ENCODE measurements at places on chromosomes 5 and 9. TPM values are rescaled to one million over a fixed set of nuclear protein-coding genes. Genes with fewer than 3 reads are reported as not detected.

- H3K4me3 ChIP-seq: no peak overlapping the region
- peaks cover 7% of the 10 kb centered on the region for H3K36me3 ChIP-seq
- no peak for DNase-seq
- H3K27me3 ChIP-seq: peaks cover 4% of the 10 kb centered on the region
These were observed 67.6 kb downstream of the TLE4 start for GRCh38 chr9:79639354-79639753.

DNA sequence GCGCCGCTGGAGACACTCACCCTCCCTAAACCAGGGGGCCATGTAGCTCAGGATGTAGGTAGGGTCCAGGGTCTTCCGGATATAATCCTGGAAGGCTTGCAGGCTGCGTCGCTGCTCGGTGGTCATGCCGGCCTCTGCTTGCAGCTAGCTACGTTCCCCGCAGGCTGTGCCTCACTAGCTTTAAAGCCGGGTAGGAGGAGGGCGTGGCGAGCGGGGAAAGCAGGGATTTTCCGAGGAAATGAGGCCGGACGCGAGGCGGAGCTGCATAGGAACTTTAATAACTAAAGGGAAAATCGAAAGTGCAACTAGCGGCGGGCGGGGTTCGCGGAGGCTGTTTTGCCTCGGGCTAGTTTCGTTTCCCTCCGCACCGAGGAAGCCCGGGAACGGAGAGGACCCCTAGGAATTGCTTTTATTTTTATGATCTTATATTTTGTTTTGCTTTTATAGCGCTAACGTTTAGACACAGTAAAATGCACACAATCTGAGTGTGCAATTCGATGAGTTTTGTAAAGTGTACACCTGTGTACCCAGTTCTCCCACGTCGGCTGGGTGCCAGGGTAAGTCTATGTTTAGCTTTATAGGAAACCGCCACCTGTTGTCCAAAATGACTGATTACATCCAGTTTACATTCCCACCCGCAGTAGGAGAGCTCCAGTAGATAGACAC lies at the start of gene RIGI:
Gene RIGI, minus strand, starts transcription at position 156 of the 666 bp plus-strand sequence. Its CDS starts 30 bp downstream, at position 126.
- peak; percentile 83 for DNase-seq
- peaks cover 25% of the 10 kb centered on the region for H3K36me3 ChIP-seq
- H3K27ac ChIP-seq: peak within 1 kb of the TSS; percentile 87

GRCh38 chr9:33430942-33431341 lies 16.5 kb downstream of the AQP3 start:
- no peak overlapping the region for H3K27ac ChIP-seq
- no peak for DNase-seq
- peaks cover 13% of the 10 kb centered on the region for H3K27me3 ChIP-seq
- no peak overlapping the region for H3K4me3 ChIP-seq
- peaks cover 10% of the 10 kb centered on the region for H3K4me1 ChIP-seq
- H3K36me3 ChIP-seq: no peaks in the 10 kb centered on the region

DNA sequence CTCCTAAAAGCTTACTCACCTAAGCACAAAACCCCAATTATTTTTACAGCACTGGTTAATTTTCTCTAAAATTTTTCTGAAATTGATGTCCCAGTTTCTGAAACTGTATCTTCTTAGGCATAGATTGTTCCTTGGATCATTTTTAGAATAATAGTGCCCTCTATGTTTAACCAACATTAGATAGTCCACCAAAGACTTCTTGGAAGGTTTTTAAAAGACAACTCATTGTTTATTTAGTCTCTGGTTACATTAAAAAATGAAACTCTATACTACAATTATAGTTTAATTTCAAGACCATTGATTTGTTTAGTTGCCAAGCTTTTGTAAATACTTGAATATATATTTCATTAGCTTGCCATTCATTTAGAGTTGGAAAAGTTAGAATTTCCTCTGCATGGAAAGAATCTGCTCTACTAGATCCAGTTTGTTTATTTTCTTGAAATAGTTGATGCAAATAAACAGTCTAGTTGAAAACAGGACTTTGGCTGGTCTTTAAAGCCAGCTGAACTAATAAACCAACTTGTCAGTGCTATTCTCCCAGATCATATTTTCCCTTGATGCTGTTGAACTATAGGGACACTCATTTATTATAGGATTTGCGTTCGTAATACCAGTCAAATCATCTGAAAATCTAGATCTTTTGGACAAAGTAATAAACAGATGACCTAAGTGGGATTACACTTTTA lies 990.5 kb downstream of the TLE1 start:
- peaks cover 8% of the 10 kb centered on the region for H3K4me1 ChIP-seq
- H3K36me3 ChIP-seq: no peaks in the 10 kb centered on the region

GRCh38 chr5:14516901-14517300 lies 64.7 kb upstream of the OTULINL start:
- H3K27me3 ChIP-seq: peaks cover 1% of the 10 kb centered on the region
- no peak overlapping the region for H3K4me3 ChIP-seq
- no peaks in the 10 kb centered on the region for H3K4me1 ChIP-seq
- DNase-seq: no peak
- no peaks in the 10 kb centered on the region for H3K36me3 ChIP-seq
- no peak overlapping the region for H3K27ac ChIP-seq

DNA sequence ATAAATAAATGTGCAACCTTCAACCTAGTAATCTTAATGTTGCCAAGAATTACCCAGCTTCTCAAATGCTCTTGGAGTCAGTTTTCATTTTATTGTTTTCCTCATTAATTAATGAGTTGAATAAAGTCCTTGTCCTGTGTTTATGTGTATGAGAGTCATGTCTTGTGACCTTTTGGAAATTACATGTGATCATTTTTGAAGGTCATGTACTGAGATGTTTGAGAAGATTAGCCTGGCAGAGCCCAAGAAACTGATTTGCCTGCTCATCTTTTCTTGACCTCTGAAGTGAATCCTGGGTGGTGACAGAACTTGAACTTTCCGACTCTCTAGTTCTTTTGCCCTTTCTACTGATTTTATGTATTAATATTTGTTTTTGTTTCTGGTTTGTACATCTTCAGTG lies 15.4 kb downstream of the ANKRA2 start:
- H3K27ac ChIP-seq: no peak overlapping the region
- no peaks in the 10 kb centered on the region for H3K27me3 ChIP-seq
- DNase-seq: no peak
- H3K36me3 ChIP-seq: no peaks in the 10 kb centered on the region

DNA sequence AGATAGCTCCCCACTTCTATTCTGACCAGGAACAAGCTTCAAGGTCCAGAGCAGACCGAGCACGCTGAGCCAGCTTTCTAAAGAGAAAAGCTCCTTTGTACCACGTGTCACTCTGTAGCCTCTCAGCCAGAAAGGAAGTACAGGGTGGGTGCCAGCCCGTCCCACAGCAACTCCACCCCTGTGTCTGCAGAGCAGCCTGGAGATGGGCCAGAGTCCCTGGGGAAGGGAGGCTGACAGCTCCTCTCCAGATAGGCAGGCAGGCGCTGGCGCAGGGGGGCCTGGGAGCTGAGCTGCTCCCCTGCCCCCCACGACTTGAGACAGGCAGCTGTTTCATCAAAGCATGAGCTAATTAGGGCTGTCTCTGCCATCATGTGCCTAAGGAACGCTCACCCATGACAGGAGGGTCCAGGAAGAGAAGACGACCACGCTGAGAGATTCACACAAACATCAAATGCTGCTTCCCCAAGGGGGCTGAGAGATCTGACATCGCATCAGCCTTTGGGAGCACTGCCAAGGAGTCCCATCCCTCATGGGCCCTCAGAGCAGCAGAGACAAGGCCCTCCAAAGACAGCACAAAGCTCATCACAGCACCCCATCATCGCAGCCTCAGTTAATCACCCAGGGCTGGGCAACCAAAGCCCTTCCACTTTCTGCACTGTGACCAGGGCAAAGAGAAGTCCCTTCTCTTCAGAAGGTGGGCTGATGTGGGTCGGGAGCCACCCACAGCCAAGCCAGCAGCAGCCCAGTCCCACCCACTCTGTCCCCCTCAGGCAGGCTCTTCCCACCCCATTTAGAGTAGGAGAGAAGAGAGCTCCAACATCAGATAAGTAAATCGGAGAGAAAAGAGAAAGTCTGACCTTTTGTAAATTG lies 78.5 kb upstream of the LRRTM2 start:
- peaks cover 15% of the 10 kb centered on the region for H3K27me3 ChIP-seq
- no peak overlapping the region for H3K27ac ChIP-seq
- peaks cover 5% of the 10 kb centered on the region for H3K4me1 ChIP-seq
- peaks cover 4% of the 10 kb centered on the region for H3K36me3 ChIP-seq
- no peak overlapping the region for H3K4me3 ChIP-seq

DNA sequence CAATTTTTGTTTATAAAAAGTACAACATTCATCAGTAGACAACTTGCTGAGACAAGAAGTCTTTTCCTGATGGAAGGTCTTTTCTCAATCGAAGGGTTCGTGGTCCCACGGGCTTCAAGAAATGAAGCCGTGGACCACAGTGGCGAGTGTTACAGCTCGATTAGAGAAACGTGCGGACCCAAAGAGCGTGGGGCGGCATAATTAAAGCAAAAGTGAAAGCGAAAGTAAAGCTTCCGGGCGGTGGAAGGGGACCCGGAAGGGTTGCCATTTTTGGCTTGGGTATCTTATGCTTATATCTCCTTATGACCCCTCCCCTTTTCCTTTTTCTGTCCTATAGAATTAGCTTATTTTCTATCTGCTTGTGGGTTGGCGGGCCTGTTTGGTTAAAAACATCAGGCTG lies 2309.4 kb upstream of the ACO1 start:
- H3K36me3 ChIP-seq: no peaks in the 10 kb centered on the region
- DNase-seq: no peak
- no peak overlapping the region for H3K4me3 ChIP-seq
- H3K27me3 ChIP-seq: no peaks in the 10 kb centered on the region
- H3K27ac ChIP-seq: no peak overlapping the region

DNA sequence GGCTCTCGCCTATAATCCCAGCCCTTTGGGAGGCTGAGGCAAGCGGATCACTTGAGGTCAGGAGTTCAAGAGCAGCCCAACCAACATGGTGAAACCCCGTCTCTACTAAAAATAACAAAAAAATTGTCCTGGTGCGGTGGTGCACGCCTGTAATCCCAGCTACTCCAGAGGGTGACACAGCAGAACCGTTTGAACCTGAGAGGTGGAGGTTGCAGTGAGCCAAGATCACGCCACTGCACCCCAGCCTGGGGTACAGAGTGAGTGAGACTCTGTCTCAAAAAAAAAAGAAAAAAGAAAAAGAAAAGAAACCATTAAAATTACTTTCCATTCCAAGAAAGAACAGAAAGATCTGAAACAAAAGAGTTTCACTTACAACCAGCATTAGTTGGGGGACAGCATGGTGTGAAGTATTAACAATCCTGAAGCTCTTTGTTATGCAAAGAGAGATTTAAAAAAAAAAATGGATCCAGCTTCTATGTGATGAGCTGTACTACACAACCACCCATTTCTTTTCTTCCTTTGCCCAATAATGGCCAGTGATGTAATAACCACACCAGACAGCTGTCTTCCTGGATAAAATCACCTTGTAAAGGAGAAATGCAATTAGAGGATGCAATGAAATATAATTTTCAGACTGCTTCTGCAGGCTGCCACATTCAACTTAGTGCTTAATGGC lies 76.9 kb downstream of the MED27 start:
- H3K27me3 ChIP-seq: peaks cover 6% of the 10 kb centered on the region
- H3K36me3 ChIP-seq: no peaks in the 10 kb centered on the region
- H3K4me1 ChIP-seq: peaks cover 18% of the 10 kb centered on the region
- H3K27ac ChIP-seq: no peak overlapping the region

DNA sequence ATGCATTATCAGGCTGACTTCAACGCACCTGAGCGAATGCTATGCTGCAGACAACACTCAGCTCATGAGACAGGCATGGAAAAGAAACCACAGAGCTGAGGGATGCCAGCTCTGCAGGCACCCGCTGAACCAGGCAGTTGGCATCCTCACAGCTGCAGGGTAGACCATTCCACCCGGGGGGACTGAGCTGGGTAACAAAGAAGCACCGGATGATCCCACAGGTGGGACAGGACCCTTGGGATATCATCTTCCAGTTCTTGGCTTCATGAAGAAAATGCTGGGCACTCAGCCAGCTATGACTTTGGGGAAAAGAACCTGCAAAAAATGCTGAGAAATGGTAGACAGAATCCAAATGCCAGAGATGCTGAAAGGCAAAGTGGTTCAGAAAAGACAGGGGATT lies 9.6 kb downstream of the EPB41L4B start:
- H3K27ac ChIP-seq: no peak overlapping the region
- no peaks in the 10 kb centered on the region for H3K4me1 ChIP-seq
- H3K27me3 ChIP-seq: no peaks in the 10 kb centered on the region
- DNase-seq: no peak
- no peaks in the 10 kb centered on the region for H3K36me3 ChIP-seq

CRB2 gene
- 0.18 TPM for total RNA-seq

PCDHAC2 gene
- total RNA-seq: 5.2 TPM

PRDM12 gene
- not detected for total RNA-seq

PDZD2 gene
- total RNA-seq: 71.1 TPM

PCDHGC4 gene
- 3.5 TPM for total RNA-seq

C6 gene
- total RNA-seq: not detected

IL4 gene
- not detected for total RNA-seq

IL17B gene
- not detected for total RNA-seq
